PC-9 (cell line): ENCODE measurements at places on chromosomes 16 and 17.
A peak's percentile ranks its signal among the peaks of the same experiment; 100 is the strongest.

DNA sequence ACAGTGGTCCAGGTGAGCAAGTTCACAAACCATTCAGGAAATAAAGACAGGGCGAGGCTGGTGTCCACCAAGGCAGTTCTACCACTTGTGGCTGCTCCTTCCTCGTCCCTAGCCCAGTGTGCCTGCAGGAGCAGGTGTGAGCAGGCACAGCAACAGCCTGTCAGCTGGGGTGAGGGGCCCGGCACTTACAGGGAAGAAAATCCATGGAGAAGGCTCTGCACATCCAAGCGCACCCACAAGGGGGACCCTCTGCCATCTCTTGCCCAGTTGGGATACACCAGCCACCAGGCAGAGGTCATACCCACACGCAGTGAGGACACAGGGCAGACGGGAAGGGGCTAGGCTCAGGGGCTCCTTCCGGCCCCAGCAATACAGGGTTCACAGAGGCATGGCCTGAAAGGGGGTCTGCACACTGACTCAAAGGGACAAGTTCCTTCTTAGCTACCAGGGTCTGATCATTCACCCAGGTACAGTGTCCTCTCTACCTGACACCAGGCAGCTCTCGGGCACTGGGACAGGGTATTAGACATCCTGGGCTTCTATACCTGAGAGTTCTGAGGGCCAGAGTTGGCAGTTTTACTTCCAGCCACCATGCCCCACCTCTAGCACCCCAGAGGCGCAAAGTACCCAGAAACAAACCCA, 27.0 kb downstream of the CDIP1 start:
- DNase-seq, result peak; percentile 74

DNA sequence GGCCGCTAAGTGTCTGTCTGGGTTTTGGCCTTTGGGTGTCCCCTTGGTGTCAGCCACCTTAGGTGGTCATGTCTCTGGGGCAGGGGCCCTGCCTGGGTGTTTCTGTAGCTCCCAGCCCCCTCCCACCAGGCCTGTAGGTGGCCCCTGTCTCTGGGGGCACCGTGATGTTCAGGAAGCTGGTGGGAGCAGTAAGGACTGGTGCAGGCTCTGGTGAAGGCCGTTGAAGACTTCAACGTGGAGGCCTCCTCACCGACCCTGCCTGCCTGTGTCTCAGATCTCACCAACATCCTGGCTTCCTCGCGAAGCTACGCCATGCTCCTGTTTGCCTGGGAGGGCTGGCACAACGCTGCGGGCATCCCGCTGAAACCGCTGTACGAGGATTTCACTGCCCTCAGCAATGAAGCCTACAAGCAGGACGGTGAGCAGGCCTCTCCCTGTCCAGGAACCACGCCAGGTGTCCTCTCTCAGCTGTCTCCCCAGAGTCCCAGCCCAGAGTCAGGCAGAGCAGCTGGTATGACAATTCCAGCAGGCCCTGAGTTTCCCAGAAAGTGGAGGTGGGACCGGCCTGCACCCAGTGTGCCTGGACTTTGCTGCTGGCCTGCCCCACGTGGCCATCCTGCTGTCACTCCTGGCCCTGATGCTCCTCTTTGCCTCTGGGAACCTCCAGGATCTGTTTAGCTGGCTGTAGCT, 2.8 kb downstream of the ACE start:
- DNase-seq, result no peak

DNA sequence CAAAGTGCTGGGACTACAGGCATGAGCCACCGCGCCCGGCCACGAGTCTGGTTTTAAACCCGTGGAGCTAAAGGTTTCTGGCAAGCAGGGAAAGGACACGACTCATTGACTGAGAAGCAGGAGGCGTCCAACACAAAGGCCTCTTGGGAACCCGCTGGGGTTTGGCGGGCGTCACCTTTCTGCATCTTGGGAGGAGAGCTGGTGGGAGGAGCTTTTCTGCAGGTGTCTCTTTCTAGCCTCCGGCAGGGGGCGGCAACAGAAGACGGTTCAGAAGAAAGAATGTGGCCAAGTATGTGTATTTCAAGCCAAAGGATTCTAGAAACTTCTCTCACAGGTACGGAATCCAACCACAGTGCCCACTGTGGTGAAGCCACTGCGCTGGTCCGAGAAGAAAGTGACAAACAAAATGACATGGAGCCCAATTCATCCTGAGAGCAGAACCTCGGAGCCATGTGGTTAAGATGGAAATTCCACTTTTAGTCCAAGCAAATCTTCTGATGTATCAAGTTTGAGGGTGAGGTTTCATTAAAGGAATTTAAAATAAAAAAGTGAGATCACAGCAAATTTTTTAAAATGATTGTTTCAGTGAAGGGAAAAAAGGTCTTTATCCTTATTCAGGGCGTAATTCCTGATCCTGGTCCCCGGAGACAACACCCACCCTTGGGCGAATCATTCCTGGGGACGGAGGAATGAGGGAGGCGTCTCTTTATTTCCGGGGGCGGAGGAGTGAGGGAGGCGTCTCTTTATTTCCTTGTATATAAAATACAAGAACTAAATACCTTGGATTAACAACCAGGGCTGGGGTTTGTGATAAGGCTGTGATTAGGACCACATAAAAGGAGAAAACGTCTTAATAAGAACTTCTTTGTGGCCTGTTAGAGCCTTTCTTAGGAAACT, 97.6 kb downstream of the MRM3 start:
- peak; percentile 65 for DNase-seq

- DNase-seq, result no peak
Measured at GRCh38 chr17:77481476-77482374, 341.0 kb downstream of the SEC14L1 start.

GRCh38 chr16:53948734-53949430, 244.9 kb downstream of the FTO start:
- DNase-seq, result no peak

GRCh38 chr16:81261049-81261648, 22.7 kb downstream of the BCO1 start:
- no peak for DNase-seq

GRCh38 chr16:73095142-73095820, 47.4 kb upstream of the ZFHX3 start:
- DNase-seq, result no peak

DNA sequence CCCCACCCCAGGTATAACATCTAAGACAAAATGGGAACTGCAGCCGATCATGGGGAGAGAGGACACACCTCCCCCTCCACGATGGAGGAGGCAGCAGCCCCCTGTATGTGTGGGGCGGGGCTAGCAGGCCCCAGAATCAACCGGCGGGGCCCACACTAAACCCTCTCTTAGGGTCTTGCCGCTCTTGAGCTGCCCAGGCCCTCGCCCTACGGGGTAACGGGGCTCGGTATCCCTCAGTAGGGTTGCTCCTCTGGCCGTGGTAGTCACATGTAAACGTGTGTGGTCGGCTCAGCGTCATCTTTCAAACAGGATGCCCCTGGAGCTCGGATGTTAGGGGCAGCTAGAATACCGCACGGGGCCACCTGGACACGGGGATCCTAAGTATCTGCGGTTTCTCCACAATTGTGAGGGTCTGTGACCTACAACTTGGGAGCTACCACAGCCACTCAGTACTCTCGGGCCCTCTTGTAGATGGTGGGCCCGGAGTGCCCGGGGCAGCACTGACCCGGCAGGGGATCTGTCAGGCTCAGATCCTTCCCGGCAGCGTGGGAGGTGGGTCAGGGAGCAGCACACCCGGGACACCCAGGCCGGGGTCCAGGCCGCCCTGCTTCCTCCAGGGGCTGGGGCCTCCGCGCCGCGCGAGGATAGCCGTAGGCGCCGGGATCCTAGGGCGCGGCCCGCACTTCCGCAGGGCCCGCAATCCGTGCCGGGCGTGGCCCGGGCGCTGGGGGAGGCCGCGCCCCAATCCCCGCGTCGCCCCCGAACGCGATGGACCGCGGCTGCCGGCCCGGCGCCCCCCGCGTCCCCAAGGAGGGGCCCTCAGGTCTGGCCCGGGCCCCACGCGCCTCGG, 781 bp downstream of the ARHGDIA start:
- DNase-seq, result no peak
